Cortex of kidney (tissue), 1 donor: ENCODE measurements at places on chromosomes 4 and X.

DNA sequence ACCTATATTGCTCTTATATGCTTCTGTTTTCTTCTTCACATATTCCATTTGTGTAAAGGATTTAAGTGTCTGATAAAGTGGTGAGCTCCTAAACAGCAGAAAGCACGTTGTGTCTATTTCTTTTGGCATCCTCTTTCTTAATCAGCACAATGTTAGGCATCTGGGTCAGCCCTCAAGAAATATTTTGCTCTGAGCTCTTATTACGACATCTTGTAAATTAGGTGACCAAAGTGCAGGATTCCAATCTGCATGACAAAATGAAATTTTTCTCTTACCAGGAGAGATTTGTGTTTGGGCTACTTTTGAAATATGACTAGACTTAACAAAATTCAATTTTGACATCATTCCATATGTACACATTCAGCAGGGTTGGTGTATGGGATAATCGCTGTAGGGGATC lies 210.0 kb upstream of the IGFBP7 start:
- DNase-seq, result no peak

DNA sequence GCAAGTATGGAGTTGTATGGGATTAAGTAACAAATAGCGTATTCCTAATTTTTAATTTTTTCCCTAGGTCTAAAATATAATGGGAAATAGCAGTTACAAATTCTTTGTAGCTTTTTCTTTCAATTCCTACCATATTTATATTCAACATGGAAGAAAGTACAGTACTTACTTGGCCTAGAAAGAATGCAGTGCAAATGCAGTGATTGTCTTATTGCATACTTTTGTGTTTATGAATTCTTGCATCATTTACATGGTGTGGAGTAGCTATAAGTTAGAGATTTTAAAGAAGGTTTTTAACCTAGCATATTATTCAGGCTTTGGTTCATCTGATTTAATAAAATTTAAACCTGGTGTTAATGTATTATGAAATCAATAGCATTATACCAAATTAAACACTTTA lies 263.3 kb downstream of the BMPR1B start:
- no peak for DNase-seq

DNA sequence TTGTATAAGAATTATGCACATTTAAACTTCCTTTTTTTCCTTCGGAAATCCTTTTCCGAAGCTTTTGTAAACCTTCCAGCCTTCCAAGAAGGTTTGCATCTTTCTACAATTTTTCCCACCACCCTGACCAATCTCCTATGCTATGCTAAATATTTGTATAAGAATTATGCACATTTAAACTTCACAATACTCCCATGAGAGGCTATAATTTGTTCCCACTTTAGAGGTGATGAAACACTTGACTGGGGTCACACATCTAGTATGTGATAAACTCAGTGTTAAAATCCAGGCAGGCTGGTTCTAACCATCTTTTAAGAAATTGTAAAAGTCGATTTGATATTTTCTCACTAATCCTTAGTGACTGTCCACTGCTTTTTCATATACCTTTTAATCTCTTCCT lies 22.1 kb downstream of the NUDT6 start:
- DNase-seq, result no peak

- DNase-seq, result no peak
Measured at GRCh38 chr4:103092245-103092644, 7.4 kb downstream of the BDH2 start.

DNA sequence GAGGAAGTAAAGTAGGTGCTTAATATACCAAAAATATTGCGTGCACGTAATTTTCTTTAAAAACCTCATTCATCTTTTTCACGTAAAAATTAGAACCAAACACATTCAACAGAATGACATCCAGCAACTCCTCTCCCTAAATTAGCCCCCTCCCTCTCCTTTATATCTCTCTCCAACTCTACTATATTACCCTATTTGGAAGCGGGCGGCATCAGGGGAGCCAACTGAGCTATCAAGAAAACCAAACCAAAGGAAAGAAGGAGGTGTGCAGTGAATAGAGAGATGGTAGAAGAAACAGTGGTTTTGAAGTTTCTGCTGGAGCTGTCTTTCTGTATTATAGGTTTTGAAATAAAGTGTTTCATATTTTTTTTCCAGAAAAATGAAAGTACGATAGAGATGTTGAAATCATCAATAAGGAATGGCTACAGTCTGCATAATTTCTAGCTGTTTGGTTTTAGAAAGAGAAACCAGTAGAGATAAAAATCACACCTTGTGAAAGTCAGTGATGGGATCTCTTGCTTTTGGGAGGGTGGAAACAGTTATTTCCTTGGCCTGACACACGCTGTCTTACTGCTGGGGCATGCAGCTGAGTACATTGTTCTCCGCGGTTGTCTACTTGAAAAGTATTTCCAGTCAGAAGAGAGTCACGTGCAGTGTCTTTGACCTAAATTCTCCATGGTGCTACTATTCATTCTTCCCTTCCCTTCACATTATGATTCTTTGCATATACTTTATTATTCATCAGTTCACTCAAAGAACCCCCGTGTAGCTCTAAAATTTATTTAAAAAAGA lies 94.1 kb upstream of the WDR17 start:
- no peak for DNase-seq

DNA sequence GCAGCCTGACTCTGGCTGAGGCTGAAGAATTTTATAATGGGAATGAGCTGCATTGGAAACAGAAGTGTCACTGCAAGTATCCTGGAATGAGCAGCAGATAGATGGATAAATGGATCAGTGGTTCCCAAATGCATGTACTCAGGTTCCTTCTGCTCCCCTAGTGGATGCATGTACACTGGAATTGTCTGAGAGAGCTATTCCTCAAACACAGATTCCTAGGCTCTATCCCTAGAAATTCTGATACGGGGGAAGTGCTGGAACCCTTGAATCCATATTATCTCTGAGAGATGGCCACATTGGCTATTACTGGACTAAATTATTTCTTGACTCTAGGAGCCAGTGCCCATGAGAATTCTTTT lies 64.8 kb downstream of the TMEM131L start:
- DNase-seq, result no peak

- DNase-seq, result no peak
Measured at GRCh38 chr4:76430519-76431388, 4.3 kb upstream of the SHROOM3 start.

- DNase-seq, result no peak
Measured at GRCh38 chr4:46844325-46844917, 64.6 kb downstream of the COX7B2 start.

- no peak for DNase-seq
Measured at GRCh38 chr4:180296036-180296599, 1947.1 kb upstream of the TENM3 start.

DNA sequence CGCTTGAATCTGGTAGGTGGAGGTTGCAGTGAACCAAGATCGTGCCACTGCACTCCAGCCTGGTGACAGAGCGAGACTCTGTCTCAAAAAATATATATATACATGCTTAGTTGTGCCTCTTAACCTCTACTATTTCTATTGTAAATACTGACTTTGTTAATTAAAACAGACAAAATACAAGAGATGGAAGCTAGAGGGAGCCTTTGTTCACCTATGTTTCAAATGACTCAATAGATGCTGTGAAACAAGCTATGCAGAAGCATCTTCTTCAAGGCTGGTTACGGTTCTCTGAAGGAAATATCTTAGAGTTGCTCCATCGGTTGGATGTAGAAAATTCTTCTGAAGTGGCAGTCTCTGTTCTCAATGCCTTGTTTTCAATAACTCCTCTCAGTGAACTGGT lies 6.2 kb downstream of the NCAPG start:
- no peak for DNase-seq

GRCh38 chr4:113080050-113080449 lies 30.6 kb downstream of the ANK2 start:
- DNase-seq, result no peak

GRCh38 chrX:97060020-97060419 lies 176.3 kb downstream of the RPA4 start:
- no peak for DNase-seq

DNA sequence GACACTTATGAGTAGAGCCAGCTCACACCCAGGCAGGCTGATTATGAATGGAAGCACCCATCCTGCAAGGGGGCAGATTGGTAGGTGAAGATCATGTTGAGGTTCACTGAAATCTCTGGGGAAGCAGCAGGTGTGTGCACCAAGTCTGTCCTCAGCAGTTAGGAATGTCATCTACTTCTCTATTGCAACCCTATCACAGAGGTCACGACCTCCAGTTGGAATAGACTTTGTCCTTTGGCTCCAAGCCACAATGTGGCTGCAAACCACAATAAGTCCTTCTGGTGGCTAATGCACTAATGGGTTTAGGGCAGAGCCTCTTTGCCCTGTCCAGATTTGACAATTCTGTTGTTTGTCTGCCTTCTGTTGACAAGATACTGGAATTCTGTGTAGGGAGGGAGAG lies 1056.7 kb downstream of the PCDH19 start:
- no peak for DNase-seq

DNA sequence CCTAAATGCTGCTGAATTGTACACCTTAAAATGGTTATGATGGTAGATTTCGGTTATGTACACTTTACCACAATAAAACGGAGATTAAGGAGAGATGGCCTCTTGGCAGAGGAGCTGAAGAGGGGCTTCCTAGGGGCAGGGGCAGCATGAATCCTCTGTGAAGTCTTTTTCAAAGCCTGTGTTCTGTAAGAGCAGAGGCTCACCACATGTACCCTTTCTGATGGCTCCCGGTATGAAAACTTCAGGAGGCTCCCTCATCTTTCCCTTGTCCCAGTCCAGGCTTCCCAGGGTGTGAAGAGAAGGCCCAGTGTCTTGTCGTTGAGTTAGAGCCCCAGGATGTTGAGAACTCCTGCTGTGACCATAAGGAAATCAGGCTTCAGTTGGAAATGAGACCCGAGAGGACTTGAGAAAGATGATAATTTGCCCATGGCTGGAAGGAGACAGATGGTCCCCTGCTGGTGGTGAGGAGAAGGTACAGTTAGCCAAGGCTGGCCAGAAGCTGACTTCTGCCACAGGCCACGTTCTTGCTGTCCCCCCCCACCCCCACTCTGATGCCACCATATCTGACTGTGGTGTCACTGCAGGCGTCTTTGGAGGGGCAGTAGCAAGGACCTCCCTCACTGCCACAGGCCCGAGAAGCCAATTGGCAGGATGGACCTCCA lies 31.8 kb upstream of the MTM1 start:
- no peak for DNase-seq

DNA sequence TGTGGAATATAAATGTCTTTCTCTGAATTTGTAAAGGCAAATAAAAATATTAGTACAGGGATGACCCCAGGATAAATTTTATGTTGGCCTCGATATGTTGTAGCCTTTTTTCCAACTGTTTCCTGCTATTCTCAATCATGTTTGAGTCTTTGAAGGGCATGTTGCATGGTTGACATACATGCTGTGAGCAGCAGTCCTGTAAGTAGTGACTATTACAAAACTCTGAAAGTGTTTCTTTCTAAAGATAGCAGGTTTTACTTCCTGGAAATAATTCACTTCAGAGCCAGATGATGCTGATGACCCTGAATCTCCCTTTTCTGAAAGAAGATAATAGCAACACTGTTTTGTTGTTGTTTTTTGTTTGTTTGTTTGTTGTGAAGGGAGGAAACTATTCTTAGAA lies 393.0 kb upstream of the GNPDA2 start:
- no peak for DNase-seq

DNA sequence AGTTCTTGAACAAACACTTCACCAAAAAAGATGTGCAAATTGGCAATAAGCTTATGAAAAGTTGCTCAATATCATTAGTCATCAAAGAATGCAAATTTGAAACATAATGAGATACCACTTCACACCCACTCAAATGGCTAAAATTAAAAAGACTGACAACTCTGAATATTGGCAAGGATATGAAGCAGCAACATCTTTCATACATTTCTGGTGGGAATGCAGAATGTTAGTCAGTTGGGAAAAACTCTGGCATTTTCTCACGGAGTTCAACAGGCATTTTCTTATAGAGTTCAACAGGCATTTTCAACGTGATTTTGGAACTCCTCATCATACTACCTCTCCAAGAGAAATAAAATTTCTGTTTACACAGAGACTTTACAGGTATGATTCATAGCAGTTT lies 297.4 kb upstream of the MAGEC2 start:
- no peak for DNase-seq

GRCh38 chr4:98963538-98964433 lies 31.7 kb upstream of the METAP1 start:
- no peak for DNase-seq

DNA sequence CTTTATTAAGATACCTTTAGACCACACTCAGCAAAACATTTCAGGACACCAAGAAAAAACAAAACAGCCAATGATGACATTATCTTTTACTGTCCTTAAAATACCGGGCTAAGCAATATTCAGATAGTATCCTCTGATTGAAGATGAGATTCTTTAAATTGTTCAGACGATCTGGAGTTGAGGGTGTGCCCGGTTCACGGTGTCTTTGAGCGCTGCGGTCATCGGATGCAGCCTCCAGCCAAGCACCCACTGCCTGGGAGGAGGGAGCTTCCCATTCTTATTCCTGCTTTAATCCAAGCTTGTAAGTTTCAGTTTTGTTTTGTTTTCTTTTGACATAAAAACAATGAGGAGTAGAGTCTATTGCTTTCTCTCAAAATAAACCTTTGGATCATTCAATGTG lies 14.1 kb downstream of the FAM149A start:
- DNase-seq, result no peak

- no peak for DNase-seq
Measured at GRCh38 chrX:101163166-101163565, 56.4 kb upstream of the DRP2 start.

DNA sequence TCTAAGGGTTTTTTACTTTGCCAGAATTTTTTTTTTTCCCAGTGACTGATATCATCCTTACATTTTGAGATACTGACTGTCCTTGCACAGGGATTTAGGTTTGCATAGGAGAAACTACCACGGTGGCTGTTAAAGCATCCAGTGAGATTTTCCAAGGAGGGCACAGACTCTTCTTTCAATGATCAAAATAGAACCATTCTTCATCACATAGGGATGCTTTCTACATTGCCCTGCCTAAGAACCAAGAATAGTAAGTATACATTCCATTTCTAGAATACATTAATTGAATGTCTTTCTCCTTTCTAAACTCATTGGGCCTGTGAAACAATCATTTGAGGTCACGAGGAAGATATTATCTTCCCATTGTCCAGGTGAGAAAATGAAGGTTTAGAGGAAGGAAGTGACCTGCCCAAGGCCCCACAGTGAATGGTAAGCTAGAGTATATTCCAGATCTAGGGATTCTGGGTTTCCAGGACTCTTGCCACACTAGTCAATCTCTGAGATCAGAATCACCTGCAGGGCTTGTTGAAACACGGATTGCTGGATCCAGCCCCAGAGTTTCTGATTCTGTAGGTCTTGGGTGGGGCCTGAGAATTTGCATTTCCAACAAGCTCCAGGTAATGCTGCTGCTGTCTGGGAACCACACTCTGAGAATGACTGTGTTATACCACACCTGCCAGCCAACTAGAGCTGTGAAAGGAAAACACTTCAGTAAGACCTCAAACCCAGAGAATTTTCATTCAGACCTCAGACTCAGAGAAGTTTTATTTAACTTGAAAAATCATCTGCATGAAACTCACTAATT lies 17.7 kb upstream of the TMEM154 start:
- DNase-seq, result no peak

DNA sequence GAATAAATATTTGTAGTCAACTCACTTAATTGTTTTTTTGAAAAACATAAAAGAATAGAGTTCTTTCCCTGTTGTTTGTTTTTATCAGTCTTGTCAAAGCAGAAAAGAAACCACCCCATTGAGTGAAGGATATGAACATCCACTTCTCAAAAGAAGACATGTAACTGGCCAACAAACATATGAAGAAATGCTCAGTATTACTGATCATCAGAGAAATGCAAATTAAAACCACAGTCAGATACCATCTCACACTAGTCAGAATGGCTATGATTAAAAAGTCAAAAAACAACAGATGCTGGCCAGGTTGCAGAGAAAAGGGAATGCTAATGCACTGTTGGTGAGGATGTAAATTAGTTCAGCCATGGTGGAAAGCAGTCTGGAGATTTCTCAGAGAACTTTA lies 326.1 kb upstream of the EMCN start:
- no peak for DNase-seq
